ENCODE measurements at places on chromosomes 5 and 9.

DNA sequence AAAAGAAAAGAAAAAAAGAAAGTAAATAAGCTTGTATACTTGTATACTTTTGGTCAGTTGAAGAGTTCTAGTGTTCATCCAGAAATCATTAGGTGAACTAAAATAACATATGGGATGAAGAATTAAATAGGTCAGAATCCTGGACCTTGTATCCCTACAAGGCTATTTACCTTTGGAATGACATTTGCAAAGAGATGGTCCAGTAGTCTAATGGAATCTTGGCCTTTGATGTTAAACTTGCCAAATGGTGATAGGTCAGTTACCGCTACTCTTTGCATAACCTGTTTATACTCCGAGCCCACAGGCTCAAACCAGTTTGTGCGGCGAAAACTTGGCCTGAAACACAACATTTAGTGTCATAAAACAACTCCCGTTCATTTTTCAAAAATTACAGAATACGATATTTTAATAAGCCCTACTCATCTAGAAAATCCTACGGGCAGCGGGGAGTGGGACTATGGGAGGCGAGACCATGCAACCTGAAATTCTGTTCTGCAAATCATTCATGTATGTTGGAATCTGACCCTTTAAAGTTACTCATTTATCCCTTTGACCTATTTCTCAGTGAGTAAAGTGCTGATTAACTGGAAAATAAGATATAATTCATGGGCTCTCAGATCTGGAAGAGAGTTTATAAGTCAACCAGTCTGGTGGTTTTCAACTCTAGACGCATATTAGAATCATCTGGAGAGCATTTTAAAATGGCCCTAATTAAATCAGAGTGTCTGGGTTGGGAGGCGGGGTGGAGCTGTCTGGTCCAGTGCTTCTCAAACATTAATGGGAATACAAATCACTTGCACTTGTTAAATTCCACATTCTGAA, 38.6 kb downstream of the DMGDH start:
- no peak for DNase-seq

- DNase-seq, result no peak
Measured at GRCh38 chr9:1554081-1555035, 460.8 kb upstream of the SMARCA2 start.

DNA sequence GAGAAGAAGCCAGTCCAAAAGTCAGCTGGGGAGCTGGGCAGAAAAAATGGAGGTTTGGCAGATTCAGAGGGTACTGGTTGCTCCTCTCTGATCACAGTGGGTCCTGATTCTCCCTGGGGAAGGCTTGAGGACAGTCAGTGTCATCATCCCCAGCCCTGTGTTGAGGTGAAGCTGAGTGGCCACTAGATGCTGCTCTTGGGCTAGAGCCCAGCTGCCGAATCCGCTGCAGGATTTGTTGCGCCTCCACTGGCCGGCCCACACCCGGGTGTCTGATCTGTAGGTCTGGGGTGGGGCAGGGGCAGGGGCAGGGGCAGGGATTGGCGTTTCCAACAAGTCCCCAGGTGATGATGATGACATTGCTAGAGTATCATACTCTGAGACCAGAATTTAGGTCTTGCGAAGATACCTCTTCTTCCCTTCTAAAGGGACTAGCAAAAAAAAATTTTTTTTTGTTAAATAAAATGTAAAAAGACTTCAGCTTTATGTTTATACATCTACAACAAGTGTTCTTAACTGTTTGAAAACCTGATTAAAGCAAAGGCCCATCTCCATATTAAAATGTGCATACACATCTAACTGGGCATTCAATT, 106.8 kb downstream of the PDE6A start:
- DNase-seq, result peak; percentile 43

GRCh38 chr9:87119328-87119881, 172.1 kb upstream of the GAS1 start:
- DNase-seq, result no peak

- DNase-seq, result peak; percentile 31
Measured at GRCh38 chr5:72107131-72107900, at the start of gene MAP1B. TSS of gene MAP1B (plus strand) at chr5:72107475. CDS start at chr5:72107532, 57 bp downstream.
